ENCODE measurements at places on chromosomes 1 and 21.

- no peak for DNase-seq
These were observed 994 bp upstream of the ACBD6 start for GRCh38 chr1:180503280-180503862.

- no peak for DNase-seq
These were observed 126.2 kb downstream of the LACTBL1 start for GRCh38 chr1:22846458-22846857.

- no peak for DNase-seq
These were observed 84.0 kb downstream of the MAN1C1 start for GRCh38 chr1:25700626-25701025.

DNA sequence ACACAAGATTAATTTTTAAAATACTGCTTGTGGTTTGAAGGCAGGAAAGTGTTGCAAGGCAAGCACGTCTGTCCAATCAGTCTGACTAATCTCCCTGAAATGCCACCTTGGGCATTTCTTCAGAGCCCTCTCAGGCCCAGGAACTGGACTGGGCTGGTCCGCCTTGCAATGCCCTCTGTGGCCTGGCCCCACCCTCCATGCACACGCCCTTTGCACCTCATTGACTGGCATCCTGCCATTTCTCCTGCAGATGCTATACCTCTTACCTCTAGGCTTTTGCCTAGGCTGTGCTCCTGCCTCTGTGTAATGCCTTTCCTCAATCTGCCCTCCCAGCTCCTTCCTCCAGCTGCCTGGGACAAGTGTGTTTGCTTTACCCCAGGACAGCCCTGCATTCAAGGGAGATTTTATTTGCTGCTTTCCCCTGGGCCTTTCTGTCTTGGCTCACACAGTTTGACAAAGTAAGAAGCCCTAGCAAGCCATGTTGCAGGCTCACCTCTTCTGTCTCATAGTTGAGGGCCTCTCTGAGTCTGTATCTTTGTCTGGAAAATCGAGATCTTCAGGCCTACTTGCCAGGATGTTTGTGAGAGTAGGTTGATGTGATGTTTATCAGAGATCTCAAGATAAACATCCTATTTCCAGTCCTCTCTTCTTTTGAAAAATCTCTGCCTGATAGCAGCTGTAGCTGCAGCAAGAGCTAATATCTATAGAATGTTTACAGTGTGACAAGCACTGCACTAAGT is 149.2 kb upstream of the JUN start:
- peak; percentile 83 for DNase-seq

- DNase-seq: no peak
These were observed 305.5 kb upstream of the DUSP10 start for GRCh38 chr1:222047366-222047765.

DNA sequence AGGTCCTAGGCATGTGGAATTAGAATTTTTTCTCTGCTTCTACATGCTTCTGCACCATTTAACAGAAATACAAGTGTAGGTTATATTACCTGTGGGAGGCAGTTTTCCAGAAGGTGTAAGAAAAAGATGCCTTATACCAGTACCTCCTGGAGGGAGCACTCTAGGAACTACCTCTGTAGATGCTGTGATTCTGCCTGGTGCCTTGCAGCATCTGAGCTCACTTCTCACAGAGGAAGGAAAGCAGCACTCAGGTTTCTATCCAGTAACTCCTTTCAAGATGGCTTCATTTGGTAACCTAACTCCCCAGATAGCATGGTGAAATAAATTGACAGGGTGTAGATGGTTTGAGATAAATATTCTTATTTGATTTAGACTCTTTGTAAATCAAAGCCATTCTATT is 50.3 kb downstream of the GIPC2 start:
- DNase-seq: no peak

- DNase-seq: no peak
These were observed 15.2 kb downstream of the SSX2IP start for GRCh38 chr1:84675106-84675505.

DNA sequence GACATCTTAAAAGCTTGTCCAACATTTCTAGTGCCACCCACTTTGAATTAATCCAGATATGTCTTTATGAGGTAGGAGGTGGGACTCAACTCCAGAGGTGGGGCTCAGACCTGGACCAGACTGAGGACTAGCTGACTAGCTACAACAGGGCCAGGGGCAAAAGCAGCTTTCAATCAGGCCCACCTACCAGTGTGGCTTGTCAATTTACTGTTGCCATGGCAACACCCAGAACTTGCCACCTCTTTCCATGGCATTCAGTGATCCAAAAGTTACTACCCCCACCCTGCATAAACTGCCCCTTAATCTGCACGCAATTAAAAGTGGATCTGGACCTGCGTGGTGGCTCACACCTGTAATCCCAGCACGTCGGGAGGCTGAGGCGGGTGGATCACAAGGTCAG is 113.2 kb upstream of the KAZN start:
- DNase-seq: no peak

DNA sequence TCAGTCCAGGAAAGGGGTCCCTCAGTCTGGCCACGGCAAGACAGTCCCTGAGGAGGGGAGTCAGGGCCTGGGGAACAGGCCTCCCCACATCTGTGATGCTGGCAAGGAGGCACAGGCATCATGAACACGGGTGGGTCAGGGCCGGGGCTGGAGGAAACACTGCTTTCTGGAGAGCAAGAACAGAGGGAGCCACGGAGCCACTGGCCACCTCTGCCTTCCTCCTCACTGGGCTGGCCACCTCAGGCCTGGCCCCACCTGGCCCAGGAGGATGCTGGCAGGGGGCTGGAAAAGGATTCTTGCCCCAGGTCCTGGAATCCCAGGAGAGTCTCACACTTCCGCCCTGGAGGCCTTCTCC is 15.7 kb downstream of the BLACAT1 start:
- no peak for DNase-seq

- no peak for DNase-seq
These were observed 32.6 kb downstream of the ESRRG start for GRCh38 chr1:216690603-216691002.

- no peak for DNase-seq
These were observed 26.6 kb upstream of the LMX1A start for GRCh38 chr1:165383067-165383466.

GRCh38 chr1:51264451-51264850 is 28.4 kb downstream of the RNF11 start:
- DNase-seq: peak; percentile 31

DNA sequence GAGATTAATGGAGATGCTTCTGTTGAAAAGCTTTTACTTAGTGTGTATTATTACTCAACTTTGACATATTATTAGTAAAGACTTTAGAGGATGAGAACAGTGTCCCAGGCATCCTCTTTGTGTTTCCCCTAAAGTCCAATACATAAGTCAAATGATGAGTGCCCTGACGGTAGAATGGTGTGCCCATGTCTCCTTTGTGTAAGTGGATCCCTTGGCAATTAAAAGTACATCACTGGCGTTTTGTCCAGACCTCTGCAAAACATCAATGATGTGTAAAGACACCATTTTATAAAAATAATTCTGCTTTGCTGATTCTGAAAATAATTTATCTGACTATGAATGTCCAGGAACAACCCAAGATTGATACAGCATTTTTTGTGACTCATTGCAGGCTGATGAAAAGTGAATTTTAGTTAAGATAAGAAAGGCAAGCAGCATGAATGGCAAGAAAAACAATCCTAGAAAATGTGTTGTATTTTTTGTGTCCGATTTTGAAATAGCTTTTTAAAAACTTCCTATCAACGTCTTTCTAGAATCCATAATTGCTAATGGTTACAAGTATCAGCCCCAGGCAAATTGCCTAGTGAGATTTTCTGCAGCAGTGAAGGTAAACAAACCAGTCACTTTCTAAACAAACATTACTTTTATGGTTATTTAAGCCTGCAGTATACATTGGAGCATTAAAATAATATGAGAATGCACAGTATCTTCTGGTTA is 251.5 kb downstream of the PTPRC start:
- DNase-seq: no peak

GRCh38 chr1:112982853-112983536 is 27.0 kb upstream of the SLC16A1 start:
- DNase-seq: no peak

DNA sequence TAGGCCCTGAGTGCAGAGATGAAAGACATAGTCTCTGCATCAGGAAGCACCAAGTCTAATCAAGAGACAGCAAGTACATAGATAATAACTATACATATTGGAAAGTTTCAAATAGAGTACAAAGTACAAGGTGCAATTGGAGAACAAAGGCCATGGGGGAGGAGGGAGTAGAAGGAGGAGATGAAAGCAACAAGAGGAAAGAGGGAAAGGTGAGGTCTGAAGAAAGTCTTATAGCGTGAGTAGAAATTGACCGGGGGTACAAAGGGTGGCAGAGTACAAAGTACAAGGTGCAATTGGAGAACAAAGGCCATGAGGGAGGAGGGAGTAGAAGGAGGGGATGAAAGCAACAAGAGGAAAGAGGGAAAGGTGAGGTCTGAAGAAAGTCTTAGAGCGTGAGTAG is 244.2 kb upstream of the JUN start:
- DNase-seq: peak; percentile 41

- no peak for DNase-seq
These were observed 5.6 kb downstream of the ABCA4 start for GRCh38 chr1:94115254-94115899.

DNA sequence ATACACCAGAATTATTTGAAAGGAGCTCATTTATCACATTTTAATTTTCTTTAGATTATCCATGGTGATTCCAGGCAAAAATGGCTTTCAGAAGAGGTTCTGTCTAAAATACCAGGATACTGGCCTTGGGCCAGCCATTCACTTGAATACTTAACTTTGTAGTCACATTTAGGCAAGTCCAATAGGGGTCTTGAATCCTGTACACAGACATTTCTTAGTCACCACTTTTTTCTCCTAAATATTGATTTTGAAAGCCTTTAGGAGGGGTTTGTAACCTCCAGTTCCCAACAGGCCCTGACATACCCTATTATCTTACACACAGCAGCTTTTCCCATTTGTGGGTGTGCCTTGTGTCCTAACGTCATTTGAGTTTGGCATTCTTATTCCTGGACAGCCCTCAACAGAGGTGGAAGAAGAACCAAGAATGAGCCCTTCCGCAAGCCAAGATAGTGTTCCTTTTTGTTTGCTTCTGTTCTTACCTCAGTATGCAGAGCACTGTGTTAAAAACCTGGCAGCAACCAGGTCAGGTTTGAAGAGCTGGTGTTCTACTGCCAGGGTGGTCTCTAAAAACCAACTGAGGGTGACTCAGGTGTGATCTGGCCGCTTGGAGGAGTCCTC is 19.5 kb downstream of the MAP3K7CL start:
- no peak for DNase-seq

DNA sequence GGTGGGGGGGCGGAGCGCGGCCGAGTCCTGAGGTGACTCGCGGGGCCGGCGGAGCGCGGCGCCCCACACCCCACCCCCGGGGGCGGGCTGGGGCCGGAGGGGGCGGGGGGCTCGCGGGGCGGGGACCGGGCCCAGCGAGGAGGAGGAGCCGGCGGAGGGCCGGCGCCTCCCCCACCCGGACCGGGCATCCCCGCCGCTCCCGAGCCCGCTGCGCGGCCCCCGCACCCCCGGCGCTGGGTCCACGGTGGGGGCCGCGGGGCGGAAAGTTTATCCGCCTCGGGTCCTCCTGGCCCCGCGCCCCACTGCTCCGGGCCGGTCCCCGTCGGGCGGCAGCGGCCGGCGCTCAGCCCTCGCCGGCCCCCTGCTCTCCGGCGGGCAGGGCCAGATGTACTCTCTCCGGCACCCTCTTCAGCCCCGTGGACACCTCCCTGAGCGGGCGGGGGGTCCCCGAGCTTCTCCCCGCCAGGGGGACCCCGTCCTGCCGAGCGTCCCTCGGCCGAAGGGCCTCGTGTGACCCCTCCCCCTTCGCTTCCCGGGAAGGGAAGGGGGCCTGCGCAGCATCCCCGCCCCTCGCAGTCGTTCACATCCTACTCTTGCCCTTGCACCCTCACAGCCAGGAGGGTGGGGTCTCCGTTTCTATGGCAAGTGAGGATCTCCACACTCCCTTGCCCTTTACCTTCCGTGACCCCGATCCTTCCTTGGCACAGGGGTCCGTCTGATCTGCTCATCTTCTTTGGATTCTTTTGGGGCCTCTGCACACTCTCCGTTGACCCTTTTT is 663 bp downstream of the CAMTA1 start:
- DNase-seq: peak; percentile 77

GRCh38 chr1:46133181-46133658 is 791 bp upstream of the PIK3R3 start:
- no peak for DNase-seq

- DNase-seq: no peak
These were observed 94.7 kb downstream of the SSBP3 start for GRCh38 chr1:54311506-54311905.

- DNase-seq: no peak
These were observed 22.2 kb downstream of the LRP8 start for GRCh38 chr1:53305650-53306049.

DNA sequence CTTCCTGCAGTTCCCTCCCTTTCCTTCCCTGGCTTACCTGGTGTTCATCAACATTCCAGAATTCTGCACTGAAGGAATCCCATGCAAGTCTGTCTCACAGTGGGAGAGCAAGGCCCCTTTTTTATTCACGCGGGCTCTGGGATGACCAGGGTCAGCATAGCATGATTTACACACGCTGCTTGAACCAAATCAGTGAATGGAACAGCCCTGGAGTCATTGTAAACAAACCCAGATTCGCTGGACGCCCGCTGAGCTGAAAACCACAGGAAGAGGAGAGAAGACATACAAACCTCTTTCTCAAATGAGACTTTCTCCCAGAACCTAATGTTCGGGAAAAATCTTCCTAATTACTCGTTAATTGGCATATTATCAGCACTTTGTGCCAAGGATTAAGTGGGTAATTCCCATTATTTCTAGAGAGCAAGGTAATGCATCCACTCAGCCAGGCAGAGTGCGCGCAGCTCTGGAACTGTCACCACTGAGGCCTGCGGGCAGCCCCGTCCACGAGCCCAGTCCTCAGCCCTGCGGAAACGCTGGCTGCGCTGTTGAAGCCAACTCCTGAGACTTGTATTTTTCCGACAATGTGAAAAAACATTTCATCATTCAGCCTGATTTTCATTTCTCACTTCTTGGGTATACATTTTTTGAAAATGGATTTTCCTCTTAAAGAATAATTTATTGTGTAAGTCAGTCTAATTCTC is 140.0 kb downstream of the ETS2 start:
- DNase-seq: no peak

GRCh38 chr1:246617768-246618167 is 51.5 kb downstream of the CNST start:
- no peak for DNase-seq

- DNase-seq: peak; percentile 36
These were observed 187.0 kb downstream of the TPR start for GRCh38 chr1:186188004-186188539.

DNA sequence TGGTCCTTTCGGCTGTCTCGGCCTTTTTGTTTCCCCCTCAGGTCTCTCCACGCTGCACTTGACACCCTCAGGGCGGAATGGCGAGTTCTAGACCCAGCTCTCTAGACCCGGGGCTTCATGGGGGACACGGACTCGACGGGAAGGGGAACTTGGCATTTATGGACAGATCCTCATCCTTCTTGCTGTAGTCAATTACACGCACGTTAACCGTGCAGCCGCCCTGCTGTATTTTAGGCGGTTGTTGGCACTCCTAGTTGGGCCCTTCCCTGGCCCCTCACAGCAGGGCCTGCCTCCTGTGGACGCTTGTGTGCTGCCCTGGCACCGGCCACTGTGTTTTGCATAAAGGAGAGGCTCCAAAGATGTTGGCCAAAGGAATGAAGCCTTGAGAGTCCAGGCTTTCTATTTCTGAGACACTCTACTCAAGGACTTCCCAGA is 558 bp upstream of the BTG3 start:
- peak; percentile 42 for DNase-seq
